Stimulated activated CD4-positive, alpha-beta T cell treated with anti-CD3 and anti-CD28 coated beads, Interleukin-15, amount 100 ng/mL, for 1 hour (primary cell): ENCODE measurements at places on chromosomes 11 and 22.

DNA sequence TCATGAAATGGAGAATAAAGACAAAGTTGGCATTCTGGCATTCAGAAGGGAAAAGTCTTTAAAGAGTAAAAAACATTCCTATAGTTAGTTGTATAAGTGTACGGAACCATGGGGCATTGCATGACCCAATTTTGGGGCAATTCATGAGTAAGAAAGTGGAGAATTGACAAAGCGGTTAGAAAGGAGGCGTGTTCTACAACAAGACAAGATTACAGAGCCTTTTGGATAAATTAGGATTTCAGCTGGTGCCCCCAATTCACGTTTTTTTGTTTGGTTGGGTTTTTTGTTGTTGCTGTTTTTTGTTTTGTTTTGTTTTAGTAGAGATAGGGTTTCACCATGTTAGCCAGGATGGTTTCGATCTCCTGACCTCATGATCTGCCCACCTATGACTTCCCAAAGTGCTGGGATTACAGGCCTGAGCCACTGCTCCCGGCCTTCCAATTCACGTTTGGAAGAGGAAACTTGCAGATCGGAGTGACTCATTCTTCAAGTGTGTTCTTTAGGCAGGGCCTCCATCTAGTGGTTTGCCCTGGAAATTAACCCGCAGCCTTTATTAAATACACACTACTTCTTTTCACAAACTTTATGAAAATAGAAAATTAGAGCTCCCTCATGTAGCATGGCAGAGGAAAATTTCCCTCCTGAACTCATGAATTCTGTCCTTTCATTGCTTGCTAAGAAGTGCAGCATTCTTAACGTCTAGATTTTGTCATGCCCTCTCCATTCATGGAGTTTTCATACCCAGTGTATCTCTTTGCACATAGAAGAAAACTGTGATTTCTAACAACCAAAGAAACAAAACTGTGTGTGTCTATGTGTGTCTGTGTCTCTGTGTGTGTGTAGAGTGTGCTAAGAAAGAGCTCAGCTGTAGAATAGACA, 118.1 kb downstream of the BBOX1 start:
- DNase-seq = no peak

GRCh38 chr11:73221451-73221850, 3.4 kb downstream of the P2RY2 start:
- DNase-seq = no peak

- DNase-seq = no peak
These were observed 268.6 kb downstream of the TMEM135 start for GRCh38 chr11:87306262-87306851.

DNA sequence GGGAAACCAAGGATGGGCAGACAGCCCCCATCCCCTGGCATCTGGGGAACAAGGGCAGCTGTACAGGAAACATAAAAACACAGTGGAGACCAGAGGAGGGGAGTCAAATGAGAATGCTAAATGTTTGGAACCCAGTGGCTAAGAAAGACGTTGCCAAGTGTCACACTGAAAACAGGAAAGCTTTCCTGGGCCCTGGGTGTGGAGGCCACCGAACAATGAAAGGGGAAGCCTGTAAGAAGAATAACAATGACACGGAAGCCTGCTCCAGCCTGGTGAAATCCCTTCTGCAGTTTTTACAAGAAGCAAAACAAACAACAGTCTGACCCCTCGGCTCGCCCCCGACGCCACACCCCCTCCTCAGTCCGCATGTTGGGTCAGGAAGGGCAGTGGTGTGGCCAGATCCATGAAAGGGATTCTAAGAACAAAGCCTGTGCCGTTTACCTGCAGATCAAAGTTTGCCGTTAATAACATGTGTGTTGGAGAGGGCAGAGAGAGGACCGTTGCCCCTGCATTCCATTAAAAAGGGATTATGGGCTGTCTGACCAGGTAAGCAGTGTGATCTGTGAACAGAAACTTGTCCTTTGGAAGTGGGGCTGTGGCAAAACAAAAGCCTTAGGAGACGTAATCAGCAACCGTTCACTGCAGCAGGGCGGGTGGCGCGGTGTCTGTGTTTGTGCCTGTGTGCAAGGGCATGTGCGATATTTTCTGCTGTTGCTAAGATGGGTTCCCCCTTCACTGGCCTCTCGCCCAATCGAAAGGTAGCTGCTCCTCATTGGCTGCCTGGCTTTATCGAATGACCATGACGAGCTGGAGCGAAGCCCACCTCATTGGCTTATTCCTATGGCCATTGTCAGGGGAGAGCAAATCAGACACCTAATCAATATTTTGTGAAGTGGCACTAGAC, 113.7 kb upstream of the BLID start:
- no peak for DNase-seq

DNA sequence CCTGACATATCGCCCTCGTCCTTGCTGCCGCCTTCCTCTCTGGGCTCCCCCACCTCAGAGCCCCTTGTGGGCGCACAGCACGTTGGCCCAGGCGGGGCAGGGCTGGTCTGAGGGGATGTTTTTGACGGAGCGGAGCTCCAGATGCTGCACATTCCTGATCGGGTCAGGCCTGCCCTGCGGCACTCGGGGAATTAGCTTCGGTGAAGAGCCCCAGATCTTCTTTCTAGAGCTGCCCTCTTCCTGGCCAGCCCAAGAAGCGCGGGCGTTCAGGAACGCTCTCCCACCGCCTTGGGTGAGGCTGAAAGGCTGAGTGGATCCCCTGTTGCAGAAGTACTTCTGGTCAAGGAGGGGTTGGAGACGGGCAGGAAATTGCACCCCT, 12.1 kb downstream of the YPEL4 start:
- no peak for DNase-seq

DNA sequence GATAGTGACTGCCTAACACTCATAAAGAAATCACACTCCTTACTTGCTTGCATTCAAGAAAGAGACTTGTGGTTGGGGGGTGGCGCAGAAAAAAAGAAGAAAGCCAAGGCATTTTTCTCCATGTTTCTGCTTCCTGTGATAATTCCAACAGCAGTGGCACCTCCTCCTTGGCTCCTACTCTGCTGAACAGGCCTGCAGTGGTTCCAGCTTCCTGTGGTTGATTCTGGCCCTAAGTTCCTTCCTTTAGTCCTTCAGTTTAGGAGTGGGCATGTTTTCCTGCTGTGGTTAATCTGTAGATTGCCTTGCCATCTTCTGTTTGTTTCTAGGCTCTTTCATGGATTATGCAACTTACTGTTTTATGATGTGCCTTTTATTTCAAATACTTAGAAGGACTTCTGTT, 940.4 kb downstream of the DLG2 start:
- no peak for DNase-seq

DNA sequence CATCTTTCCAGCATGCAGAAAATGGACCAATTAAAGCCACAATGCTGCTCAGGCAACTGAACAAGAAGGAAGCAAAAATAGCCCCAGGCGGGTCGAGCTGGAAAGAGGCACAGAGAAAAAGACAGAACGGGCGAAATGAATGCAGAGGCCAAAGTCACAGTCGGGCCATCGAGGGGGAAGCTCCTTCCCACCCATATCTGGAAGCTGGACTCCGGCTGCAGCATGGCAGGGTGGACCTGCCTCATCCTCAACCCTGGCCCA, 58.6 kb upstream of the PRDM11 start:
- no peak for DNase-seq

DNA sequence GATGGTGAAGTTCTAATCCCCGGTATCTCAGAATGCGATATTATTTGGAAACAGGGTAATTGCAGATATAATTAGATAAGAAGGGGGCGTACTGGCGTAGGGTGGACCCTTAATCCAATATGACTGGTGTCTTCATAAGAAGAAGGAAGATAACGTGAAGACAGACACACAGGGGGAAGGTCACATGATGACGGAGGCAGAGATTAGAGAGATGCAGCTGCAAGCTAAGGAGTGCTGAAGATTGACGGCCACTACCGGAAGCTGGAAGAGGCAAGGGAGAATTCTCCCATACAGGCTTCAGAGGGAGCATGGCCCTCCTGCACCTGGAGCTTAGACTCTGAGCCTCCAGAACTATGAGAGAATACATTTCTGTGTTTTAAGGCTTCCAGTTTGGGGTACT, 54.8 kb downstream of the MIAT start:
- DNase-seq = no peak

GRCh38 chr11:66639066-66639813, 737 bp downstream of the RBM4 start:
- DNase-seq = no peak

DNA sequence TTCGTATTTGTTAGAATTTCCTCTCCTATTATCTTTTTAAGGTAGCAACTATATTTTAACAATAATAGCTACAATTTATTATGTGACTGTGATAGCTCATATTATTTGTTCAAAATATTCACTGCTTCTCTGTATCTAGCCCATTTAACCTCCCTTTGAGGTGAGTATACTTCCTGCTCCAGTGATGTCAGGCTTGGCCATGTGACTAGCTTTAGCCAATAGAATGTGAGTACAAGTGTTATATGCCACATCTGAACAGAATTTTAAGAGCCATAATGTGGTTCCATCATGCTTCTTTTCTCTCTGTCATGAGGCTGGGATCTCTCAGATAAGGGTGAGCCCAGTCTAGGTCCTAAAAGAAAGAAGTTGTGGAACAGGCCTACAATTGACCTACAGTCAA, 217.6 kb downstream of the TTC28 start:
- DNase-seq = no peak

- DNase-seq = no peak
These were observed 673.2 kb downstream of the BRD1 start for GRCh38 chr22:49154433-49154832.

DNA sequence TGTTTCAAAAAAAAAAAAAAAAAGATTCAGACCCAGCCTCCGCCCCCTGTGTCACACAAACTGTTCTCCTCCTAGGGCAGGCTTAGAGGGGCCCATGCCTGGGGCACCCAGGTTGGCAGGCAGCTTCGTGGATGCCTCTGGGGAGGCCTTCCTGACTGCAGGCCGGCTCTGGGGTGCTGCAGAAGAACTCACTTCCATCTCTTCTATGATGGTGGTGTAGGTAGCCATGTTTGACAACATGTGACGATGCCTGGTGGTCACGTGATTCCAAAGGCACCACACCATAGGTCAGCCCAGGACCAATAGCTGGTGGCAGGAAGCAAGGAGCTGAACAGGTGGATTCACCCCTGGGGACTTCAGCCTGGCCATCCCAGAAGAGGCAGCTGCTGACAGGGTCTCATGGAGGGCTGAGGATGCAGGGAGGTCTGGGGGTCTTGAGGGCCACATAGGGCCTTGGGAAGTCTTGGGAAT, 24.1 kb upstream of the CELSR1 start:
- no peak for DNase-seq

GRCh38 chr11:130131961-130132850, 27.4 kb upstream of the ST14 start:
- DNase-seq = no peak

- DNase-seq = no peak
These were observed 21.4 kb upstream of the AQP11 start for GRCh38 chr11:77568306-77568705.

DNA sequence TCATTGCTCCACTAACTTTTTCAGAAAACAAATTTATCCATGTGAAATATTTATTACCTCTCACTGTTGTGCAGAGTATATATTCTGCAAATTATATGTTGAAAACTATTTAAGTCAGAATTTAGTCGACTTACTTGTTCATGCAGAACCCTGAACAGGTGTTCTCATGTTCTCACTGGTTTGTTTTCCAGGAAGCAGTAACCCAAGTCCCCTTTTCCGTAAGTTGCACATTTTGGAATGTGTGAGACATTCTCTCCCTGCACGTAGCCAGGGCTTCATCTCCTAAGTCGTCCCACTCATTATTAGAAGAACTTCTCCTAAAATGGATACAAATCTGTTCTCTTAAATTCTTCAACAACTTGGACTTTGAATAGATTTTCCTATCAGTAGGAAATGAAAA, 524.9 kb downstream of the CNTN5 start:
- DNase-seq = no peak

DNA sequence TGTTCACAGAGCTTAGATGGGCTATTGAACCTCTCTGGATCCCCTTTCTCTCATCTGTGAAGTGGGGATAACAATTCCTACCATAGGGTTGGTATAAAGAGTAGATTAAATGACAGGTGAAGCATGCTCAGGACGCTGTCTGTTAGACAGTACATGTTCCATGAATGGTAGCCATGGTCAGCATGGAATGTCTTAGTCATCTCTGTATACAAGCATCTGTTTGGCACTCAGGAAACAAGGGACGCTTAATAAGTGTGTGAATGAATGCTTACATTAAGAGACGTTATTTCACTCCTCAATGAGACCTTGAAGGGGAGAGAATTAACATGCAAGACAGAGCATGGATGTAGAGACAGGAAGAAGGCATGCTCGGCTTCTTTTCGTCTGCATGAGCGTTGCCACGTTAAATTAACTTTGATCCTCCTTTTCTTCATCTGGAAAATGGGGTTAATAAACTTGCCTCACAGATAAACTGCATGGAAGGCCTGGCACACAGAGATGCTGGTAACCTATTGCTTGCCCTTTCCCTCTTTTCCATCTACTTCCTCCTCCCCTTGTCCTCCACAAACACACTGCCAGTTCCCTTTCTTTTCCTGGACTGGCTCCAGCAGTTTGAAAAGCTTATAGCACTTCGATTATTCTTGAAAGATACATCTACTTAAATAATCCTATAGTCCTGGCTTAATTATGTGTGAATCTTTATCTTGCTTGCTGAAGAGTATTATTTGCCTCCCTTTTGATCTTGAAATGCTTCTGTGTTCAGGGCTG, 267.2 kb upstream of the MTNR1B start:
- DNase-seq = no peak

DNA sequence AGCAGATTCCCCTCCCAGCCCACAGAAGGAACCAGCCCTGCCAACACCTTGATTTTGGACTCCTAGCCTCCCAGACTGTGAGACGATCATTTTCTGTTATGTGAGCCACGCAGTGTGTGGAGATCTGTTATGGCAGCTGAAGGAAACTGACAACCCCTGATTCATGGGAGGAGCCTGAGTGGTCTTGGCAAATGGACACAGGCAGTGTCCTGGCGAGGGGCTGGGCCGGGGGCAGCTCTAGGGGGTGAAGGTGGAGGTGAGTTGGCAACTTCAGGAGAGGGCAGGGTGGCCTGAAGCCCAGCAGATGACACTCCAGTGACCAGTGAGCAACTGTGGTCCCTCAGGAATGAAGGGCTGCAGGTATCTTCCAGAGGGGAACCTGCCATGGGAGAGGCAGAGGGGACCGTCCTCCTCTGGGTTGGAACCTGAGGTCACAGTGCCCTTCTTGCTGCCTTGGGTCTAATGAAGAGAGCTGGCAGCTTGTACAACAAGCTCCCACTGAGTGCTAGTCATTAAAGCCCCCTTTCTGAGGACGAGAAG, 82.7 kb downstream of the CSNK2A3 start:
- DNase-seq = no peak
